ENCODE measurements at places on chromosomes 5 and 9. TPM values are rescaled to one million over a fixed set of nuclear protein-coding genes. Genes with fewer than 3 reads are reported as not detected.

DNA sequence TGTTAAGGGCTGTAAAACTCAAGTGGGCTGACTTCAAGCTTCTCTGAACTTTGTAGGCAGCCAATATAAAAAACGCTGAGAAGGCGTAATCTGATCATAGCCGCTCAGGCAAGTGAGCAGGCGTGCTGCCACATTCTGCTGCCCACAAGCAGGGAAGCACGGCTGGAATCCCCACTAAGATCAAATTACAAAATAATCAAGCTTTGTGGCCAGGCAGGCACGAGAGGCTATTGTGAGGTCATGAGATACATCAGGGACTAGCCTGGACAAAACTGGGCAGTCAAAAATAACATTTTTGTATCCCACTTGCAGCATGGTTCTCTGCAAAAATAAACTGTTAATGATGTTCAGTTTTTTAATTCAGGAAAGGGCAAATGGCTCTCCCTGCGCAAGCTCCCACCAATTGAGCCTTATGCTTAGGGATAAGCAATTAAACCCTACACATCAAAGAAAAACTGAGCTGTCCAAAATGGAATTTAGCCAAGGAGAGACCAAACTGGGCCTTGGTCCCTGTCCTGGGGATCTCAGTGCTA, 64.0 kb downstream of the POU5F2 start:
- H3K36me3 ChIP-seq, result no peaks in the 10 kb centered on the region
- H3K4me1 ChIP-seq, result 0 out of 2 replicates have a peak, but pooled peaks cover 5% of the 10 kb centered on the region
- H3K27ac ChIP-seq, result no peak overlapping the region
- no peak overlapping the region for H3K4me3 ChIP-seq
- H3K27me3 ChIP-seq, result no peaks in the 10 kb centered on the region

ARL14EPL gene
- 0.37 TPM for total RNA-seq

- no peaks in the 10 kb centered on the region for H3K27me3 ChIP-seq
- no peak overlapping the region for H3K4me3 ChIP-seq
- no peak for DNase-seq
Measured at GRCh38 chr9:86974421-86974820, 27.1 kb upstream of the GAS1 start.

RANBP17 gene
- 17.0 TPM for total RNA-seq

DNA sequence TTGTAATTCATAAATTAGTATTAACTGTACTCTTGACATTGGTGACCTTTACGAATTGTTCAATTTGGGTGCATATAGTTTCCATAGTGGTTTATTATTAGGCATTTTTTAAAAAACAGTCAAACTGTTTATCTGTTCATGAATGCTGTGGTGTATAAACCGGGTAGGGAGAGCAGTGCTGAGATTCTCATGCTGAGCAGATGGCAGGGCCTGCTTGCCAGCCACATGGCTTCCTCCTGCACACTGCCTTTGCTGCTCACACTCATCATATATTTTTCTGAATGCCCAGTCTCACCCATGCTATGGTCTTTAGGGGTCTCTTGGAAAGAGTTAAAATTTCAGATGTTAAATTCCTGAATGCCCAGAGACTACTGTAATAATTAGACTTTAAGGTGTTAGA, 40.8 kb downstream of the NNT start:
- H3K4me3 ChIP-seq, result no peak overlapping the region
- no peaks in the 10 kb centered on the region for H3K36me3 ChIP-seq
- H3K27ac ChIP-seq, result no peak overlapping the region
- H3K27me3 ChIP-seq, result no peaks in the 10 kb centered on the region
- no peaks in the 10 kb centered on the region for H3K4me1 ChIP-seq

DNA sequence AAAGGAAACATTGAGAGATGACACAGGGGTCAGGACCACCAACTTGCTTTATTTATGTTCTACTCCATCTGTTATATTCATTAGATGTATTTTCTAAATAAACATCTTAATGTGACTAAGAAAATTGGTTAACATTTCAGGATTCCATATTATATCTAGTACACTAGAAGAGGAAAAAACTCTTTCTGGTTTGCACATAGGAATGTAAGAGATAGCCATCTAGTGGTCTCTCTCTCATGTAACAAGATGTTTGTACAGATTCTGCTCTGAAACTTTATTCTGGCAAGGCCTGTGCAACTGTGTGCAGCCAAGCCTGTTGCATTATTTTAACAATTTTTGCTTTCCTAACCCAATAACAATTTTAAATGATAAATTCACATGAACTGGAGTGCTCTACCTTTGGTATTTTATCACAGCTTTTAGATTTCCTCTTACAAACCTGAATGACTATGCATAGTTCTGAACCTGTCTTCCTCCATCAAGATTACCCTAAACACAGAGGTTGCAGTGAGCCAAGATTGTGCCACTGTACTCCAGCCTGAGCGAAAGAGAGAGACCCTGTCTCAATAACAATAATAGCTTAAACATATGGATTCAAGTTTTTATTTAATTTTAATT, 148.2 kb downstream of the GIN1 start:
- H3K36me3 ChIP-seq, result no peaks in the 10 kb centered on the region
- H3K27me3 ChIP-seq, result no peaks in the 10 kb centered on the region
- DNase-seq, result no peak
- no peaks in the 10 kb centered on the region for H3K4me1 ChIP-seq
- no peak overlapping the region for H3K4me3 ChIP-seq

DNA sequence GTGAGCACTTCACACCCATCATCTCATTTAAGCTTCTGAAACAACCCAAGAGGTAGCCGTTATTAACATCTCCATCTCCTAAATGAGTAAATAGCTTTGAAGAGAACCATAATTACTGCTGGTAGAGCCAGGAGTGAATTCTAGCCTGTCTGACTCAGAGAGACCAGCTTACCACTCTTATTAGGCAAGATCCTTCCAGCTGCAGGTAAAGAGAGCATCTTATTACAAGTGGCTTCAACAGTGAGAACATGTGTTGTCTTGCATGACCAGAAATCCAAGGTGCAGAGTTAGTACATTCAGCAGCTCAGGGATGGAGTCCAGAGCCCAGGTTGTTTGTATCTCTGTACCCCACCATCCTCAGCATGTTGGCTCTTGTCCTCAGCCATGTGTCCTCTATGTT, 10.9 kb upstream of the AFAP1L1 start:
- 0 out of 2 replicates have a peak, but pooled peaks cover 5% of the 10 kb centered on the region for H3K36me3 ChIP-seq
- H3K4me3 ChIP-seq, result no peak overlapping the region
- H3K4me1 ChIP-seq, result no peaks in the 10 kb centered on the region
- no peaks in the 10 kb centered on the region for H3K27me3 ChIP-seq

DNA sequence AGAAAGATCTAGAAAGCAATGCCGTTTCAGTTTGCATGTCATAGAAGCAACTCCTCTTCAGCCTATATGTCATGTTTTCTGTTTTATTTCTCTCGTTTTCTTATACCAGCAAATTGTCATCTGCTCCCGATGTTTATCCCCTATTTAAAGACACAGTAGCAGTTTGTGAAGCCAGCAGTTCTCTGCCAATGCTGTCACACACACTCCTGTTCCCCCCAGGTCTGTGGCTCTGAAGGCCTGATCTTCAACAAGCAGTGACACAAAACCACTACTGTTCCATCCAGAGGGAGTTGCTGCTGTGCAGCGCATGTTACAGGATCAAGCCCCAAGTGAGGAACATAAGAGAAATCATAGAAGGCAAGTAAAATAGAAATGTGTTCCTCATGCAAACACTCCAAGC, 364.1 kb upstream of the SLC30A5 start:
- no peaks in the 10 kb centered on the region for H3K4me1 ChIP-seq
- H3K36me3 ChIP-seq, result no peaks in the 10 kb centered on the region
- H3K27me3 ChIP-seq, result no peaks in the 10 kb centered on the region
- DNase-seq, result no peak
- H3K4me3 ChIP-seq, result no peak overlapping the region
- no peak overlapping the region for H3K27ac ChIP-seq

DNA sequence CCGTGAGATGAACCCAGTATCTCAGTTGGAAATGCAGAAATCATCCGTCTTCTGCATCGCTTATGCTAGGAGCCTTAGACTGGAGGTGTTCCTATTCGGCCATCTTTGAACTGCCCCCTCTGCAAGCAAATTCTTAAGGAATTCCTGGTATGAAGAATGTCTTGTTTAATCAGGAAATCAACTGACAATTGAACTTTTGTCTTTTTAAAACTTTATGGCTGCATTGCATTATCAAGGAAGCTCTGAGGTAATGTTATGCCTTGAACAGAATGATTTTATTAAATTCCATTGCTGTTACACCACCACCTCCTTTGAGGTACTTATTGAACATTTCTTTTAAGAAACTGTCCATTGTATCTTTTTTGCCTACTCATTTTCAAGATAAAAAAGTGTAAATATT, 1915.7 kb upstream of the CDH9 start:
- no peaks in the 10 kb centered on the region for H3K27me3 ChIP-seq
- H3K4me1 ChIP-seq, result no peaks in the 10 kb centered on the region
- no peak overlapping the region for H3K4me3 ChIP-seq
- DNase-seq, result no peak
- H3K36me3 ChIP-seq, result no peaks in the 10 kb centered on the region

- H3K4me1 ChIP-seq, result no peaks in the 10 kb centered on the region
- H3K36me3 ChIP-seq, result no peaks in the 10 kb centered on the region
- H3K27ac ChIP-seq, result no peak overlapping the region
- no peak for DNase-seq
- no peaks in the 10 kb centered on the region for H3K27me3 ChIP-seq
Measured at GRCh38 chr5:114355086-114355830, 6.6 kb upstream of the KCNN2 start.

SAPCD2 gene
- total RNA-seq, result 50.3 TPM

PLPP7 gene
- total RNA-seq, result not detected

PRDM9 gene
- not detected for total RNA-seq

GPX3 gene
- total RNA-seq, result 93.2 TPM

RNF208 gene
- total RNA-seq, result 38.0 TPM

PPP2R2B gene
- not detected for total RNA-seq

FGF10 gene
- total RNA-seq, result not detected

CAMK4 gene
- not detected for total RNA-seq

GRCh38 chr5:139925650-139926640, 117.2 kb downstream of the NRG2 start:
- H3K4me3 ChIP-seq, result no peak overlapping the region
- H3K36me3 ChIP-seq, result no peaks in the 10 kb centered on the region
- no peak for DNase-seq

GRCh38 chr5:50697739-50698138, 31.3 kb downstream of the PARP8 start:
- H3K27ac ChIP-seq, result no peak overlapping the region
- H3K27me3 ChIP-seq, result no peaks in the 10 kb centered on the region
- H3K4me1 ChIP-seq, result no peaks in the 10 kb centered on the region
- DNase-seq, result no peak
- H3K4me3 ChIP-seq, result no peak overlapping the region
- H3K36me3 ChIP-seq, result no peaks in the 10 kb centered on the region

- no peaks in the 10 kb centered on the region for H3K27me3 ChIP-seq
- DNase-seq, result no peak
- H3K36me3 ChIP-seq, result no peaks in the 10 kb centered on the region
Measured at GRCh38 chr9:108643731-108644510, 211.9 kb downstream of the ACTL7B start.

GRCh38 chr5:91103353-91104061, 279.6 kb downstream of the ARRDC3 start:
- no peaks in the 10 kb centered on the region for H3K27me3 ChIP-seq
- H3K36me3 ChIP-seq, result no peaks in the 10 kb centered on the region
- no peak overlapping the region for H3K4me3 ChIP-seq
- peaks cover 7% of the 10 kb centered on the region for H3K4me1 ChIP-seq

GRCh38 chr5:175836737-175837136, 34.6 kb upstream of the CPLX2 start:
- DNase-seq, result no peak
- no peak overlapping the region for H3K4me3 ChIP-seq
- H3K36me3 ChIP-seq, result no peaks in the 10 kb centered on the region
- peaks cover under 1% of the 10 kb centered on the region for H3K4me1 ChIP-seq
- no peaks in the 10 kb centered on the region for H3K27me3 ChIP-seq

GRCh38 chr5:143248391-143248790, 155.1 kb downstream of the NR3C1 start:
- H3K4me1 ChIP-seq, result peaks cover 57% of the 10 kb centered on the region
- DNase-seq, result peak; percentile 13
- no peak overlapping the region for H3K4me3 ChIP-seq
- peak overlapping the region; percentile 52 for H3K27ac ChIP-seq
- H3K27me3 ChIP-seq, result no peaks in the 10 kb centered on the region
- H3K36me3 ChIP-seq, result no peaks in the 10 kb centered on the region

ACOT12 gene
- not detected for total RNA-seq

TMC1 gene
- total RNA-seq, result 9.0 TPM

DNA sequence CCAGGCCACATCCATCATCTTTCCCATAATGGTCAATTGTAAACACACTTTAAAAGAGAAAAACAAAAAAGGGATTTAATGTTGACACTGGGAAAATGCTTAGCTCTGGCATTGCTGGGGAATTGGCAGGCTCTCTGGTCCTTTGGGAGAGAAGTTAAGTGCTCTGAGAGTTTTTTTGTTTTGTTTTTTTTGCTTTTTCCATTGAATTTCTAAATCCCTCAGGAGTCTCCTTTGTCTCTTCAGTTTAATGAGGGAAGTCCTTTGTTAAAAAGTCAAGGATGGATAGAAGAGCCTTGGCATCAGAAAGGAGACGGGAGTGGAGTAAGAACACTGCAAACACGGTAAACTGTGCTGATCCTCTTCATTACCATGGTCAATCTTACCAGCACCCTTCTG, 7.1 kb upstream of the HAND1 start:
- no peak overlapping the region for H3K4me3 ChIP-seq
- peaks cover 66% of the 10 kb centered on the region for H3K27me3 ChIP-seq
- H3K27ac ChIP-seq, result no peak overlapping the region
- no peaks in the 10 kb centered on the region for H3K36me3 ChIP-seq
